ENCODE measurements at places on chromosomes 12 and 14.

DNA sequence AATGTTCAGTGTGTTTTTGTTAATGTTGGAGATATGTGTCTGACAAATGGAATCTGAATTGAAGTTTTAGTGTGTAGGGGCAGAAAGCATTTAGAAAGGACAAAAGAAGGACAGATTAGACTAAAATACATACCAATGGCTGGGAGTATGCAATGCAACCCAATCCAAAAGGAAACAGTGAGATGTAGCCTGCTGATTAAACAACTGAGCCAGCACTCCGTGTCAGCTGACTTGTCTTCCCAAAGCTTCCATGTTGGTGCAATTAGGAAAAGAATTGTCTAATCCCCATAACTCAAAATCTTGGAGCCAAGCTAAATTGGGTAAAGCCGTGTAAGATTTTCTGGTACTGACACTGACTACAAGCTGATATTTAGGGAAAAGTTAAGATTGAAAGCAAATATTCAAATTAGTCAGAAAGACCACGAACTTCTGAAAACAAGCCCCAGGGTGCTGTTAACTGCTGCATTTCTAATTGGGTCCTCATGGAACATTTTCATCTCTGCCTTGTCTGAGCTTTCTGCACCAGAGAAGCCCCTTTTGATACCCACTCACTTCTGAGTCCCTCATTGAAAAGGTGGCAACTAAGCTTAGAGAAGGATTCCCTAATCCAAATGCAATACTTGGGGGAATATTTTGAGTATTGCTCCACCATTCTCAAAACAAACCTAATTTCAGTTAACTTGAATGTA, 109.1 kb downstream of the DAD1 start:
- DNase-seq, result no peak

DNA sequence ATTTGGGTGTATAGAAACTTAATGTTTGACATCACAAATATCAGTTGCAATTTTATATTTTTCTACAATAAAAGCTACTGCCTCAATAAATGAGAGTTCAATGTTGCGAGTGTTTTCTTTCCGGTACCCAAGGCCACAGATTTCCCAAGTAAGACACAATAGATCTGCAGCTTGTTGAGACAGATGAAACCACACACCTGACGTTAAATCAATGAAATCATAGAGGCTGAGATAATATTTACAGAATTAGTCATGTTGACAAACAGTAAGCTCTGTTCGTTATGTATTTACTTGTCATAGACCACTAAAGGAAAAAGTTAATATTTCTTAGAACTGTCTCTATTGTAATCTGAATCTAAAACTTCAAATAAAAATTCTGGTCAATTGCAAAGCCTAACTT, 49.2 kb upstream of the PTHLH start:
- DNase-seq, result no peak

DNA sequence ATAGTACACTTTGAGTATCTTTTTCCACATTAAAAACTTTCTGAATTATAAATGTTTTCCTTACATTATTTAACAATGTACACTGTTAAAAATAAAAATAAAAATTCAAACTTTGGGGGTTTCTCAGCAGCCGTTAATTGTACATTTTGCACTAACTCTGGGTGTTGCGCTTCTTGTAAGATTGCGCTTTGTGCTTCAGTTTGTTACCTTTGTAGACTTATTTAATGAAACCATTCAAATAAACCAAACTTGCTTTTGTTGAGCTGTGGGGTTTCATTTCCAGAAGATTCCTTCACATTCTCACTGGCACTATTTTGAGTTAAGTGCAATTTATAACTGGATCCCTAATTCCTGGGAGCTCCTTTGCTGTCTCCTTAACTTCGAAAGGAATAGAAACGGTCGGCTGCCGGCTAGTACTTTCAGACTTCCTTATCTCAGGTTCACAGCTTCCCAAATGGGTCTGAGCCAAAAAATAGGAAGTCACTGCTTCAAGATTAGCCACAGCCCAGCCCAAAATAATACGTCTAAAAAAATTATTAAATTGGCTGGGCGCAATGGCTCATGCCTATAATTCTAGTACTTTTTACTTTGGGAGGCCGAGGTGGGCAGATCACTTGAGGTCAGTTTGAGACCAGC, 38.2 kb downstream of the RAD52 start:
- no peak for DNase-seq

DNA sequence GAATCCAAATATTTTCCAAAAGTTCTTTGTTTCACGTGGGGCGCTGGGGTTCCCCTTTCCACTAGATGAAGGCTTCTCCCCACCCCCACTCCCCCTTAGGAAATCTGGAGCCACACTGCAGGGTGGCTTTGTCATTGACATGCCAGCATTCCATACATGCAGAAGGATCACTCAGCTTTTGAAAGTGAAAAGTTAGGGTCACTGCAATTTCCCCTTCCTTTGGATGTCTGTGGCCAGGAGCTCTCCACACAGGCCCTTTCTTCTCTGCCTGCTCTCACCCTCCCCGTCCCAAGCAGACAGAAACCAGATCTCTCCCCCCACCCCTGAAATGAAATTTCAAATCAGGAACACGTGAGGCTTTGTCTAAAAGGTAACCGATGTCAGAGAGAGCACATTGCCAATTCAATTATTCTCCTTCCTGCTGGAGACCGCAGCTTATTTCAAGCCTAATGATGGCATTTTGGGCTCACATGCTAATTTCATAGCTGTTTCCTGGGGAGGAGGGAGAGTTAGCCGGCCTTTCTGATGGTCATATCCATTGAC, 153.9 kb upstream of the RFLNA start:
- no peak for DNase-seq
